NCI-H1105 (cell line): ENCODE measurements at places on chromosomes 12 and 14.
A peak's percentile ranks its signal among the peaks of the same experiment; 100 is the strongest.

GRCh38 chr12:53292426-53292825 is 2.9 kb upstream of the PFDN5 start:
- peak; percentile 71 for DNase-seq

GRCh38 chr12:99455350-99456035 is 192.1 kb upstream of the GARIN6 start:
- DNase-seq, result no peak

GRCh38 chr12:50482571-50482970 is 22.2 kb upstream of the DIP2B start:
- no peak for DNase-seq

DNA sequence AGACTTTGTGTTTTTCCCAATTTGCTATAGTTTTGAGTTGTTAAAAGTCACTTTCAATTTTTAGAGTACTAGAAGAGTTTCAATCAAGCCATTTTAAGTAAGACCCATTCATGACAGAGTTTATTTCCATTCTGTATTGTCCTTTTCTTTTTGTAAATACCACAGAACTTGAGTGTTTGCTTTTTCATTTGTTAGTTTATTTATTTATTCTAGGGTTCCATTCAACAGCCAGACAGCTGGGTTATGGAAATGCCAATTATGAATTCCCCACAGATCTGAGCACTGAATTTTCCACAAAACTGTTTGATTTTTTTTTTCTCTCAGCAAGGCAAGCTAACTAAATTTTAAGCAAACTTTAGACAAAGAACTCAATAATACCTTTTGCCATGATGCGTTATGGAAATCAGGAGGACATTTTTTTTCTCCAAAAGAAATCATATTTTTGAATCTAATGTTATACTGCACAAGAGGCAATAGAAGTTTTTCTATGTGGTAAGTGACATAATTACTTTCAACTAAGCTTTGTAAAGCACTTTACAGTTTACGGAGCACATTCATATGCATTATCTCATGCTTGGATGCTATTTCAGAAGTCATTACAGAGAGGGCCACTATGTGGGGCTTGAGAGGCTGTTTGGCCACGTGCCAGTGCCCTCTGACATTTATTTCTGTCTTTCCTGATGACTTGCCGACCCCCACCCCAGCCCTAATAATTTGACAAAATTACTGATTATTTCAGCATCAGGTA is 181.5 kb downstream of the VRK1 start:
- DNase-seq, result peak; percentile 68

GRCh38 chr12:75938189-75938588 is 93.4 kb downstream of the PHLDA1 start:
- no peak for DNase-seq

DNA sequence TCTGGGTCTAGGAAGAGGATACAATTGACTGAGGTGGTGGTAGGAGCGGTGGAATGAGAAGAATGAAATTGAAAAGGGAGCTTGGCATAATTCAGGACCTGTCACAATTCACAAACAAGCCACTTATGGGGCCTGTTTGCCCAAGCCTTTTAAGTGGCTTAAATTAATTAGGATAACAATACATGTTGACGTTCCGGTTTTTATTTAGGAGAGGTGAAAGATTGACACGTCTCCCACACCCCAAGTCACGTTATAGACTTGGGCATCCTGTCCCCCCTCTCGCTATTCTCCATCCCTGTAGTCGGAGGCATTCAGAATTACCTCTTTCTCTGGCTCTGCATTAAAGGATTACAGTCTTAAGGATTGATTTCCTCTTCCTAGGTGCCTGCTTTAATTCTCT is 954 bp upstream of the CALCOCO1 start:
- no peak for DNase-seq

- DNase-seq, result no peak
Observed at GRCh38 chr12:1367331-1368291, 226.8 kb downstream of the FBXL14 start.

DNA sequence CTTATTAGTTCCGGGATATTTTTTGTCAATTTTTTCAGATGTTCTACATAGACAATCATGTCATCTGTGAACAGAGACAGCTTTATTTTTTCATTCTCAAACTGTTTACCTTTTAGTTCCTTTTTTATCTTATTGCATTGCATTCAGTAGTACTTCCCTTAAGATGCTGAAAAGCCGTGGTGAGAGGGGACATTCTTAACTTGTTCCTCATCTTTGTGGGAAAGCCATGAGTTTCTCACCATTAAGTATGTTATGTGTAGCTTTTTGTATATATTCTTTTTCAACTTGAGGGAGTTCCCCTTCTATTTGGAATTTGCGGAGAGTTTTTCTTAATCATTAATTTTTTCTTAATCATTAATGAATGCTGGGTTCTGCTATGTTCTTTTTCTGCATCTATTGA is 1727.1 kb upstream of the SEL1L start:
- DNase-seq, result no peak

DNA sequence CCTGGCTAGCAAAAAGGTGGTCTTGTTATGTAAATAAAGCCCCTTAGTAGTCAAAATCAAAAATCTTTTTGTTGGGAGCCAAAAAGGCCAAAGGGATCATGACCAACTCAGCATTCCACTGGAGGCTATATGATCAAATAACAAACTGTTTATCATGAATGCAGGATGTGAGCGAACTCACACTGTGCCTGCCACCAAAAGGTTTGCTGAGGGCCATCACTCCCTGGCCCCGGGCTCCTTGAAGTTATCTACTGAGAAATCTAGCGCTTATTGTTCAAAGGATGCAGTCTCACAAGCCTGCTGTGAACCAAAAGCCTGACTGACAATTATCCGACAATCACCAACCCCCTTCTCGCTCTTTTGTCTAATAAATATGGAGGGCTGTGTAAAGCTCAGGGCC is 107.2 kb upstream of the DDHD1 start:
- DNase-seq, result no peak
